ENCODE measurements at places on chromosomes 7 and 10.
A peak's percentile ranks its signal among the peaks of the same experiment; 100 is the strongest.

- no peak for DNase-seq
Measured at GRCh38 chr7:147321504-147321903, 1204.9 kb downstream of the CNTNAP2 start.

GRCh38 chr10:6014241-6014761 lies 37.0 kb upstream of the IL15RA start:
- peak; percentile 67 for DNase-seq

DNA sequence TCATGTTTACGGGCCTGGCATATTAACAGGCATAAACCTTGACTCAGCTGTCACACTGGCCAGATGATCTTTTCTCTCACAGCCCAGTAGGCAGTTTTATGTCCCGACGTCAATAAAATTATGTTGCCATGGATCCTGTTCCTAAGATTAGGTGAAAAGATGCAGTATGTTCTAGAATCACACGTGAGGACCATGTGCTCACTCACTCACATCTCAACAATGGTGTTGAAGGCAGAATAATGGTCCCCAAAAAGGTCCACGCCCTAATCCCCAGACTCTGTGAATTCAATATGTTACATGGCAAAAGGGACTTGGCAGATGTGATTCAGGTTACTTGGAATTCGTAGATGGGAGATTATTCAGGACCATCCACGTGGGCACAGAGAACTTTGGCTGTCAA lies 3.5 kb downstream of the DOCK1 start:
- no peak for DNase-seq

DNA sequence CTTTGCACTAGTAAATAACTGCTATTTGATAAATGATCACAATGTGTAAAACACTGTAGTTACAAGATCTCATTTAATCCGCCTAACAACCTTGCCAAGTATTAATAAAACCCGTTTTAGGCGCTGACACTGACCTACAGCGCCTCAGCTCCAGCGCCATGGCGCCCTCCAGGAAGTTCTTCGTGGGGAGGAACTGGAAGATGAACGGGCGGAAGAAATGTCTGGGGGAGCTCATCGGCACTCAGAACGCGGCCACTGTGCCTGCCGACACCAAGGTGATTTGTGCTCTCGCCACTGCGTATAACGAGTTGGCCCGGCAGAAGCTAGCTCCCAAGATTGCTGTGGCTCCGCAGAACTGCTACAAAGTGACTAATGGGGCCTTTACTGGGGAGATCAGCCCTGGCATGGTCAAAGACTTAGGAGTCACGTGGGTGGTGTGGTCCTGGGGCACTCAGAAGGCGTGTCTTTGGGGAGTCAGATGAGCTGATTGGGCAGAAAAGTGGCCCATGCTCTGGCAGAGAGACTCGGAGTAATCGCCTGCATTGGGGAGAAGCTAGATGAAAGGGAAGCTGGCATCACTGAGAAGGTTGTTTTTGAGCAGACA lies 1.1 kb upstream of the TNPO3 start:
- no peak for DNase-seq

DNA sequence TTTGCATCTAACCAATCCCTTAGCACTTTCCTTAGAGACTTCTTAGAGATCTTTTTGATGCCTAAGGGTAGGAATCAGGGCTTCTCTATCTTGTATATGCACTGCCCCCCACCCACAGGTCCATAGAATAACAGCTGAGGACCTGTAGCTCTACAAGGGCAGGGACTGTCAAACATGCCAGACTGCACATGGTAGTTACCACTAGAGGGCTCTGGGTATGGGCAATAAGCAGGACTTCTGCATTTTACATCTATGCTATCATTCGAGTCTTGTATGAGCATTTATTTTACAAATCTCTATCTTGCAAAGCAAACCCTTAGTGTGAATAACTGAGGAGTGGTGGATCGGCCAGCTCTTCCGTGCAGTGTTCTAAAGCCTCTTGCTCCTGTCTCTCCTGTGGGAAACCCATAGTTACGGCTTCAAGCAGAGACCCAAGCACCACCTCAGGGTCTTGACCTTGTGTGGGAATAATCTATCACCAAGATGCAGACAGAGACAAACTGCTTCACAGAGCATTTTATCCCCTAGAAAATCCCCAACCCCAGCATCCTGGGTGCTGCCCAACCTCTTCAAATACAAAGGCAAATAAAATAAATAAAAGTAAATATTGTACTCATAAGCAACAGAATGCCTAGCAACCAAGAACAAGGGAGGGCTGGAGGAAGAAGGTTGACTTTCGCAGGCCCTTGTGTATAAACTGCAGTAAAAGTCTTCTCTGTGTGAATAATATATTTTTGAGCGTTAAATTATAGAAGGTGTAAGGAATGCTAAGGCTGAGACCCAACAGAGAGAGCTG lies 219.3 kb downstream of the WDR11 start:
- peak; percentile 78 for DNase-seq
